ENCODE measurements at places on chromosomes 3 and 15. TPM values are rescaled to one million over a fixed set of nuclear protein-coding genes. Genes with fewer than 3 reads are reported as not detected.

The GOLGA6L9 gene
- 3.0 TPM for total RNA-seq

The MUSTN1 gene
- not detected for total RNA-seq

The CADPS gene
- not detected for total RNA-seq

The RABL3 gene
- 18.6 TPM for total RNA-seq

The ALDH1A3 gene
- 18.9 TPM for total RNA-seq

The WDR93 gene
- 0.64 TPM for total RNA-seq

The MBNL1 gene
- 58.3 TPM for total RNA-seq
